ENCODE measurements at places on chromosomes 4 and X. TPM values are rescaled to one million over a fixed set of nuclear protein-coding genes. Genes with fewer than 3 reads are reported as not detected.
A peak's percentile ranks its signal among the peaks of the same experiment; 100 is the strongest.

The SPIN3 gene
- 14.5 TPM for total RNA-seq

The GLUD2 gene
- 6.4 TPM for total RNA-seq

GRCh38 chrX:15983034-15983433 lies 128.4 kb upstream of the AP1S2 start:
- no peaks in the 10 kb centered on the region for H3K4me1 ChIP-seq
- no peak overlapping the region for H3K4me3 ChIP-seq
- H3K36me3 ChIP-seq = no peaks in the 10 kb centered on the region
- peaks cover 12% of the 10 kb centered on the region for H3K27me3 ChIP-seq
- no peak for DNase-seq

The CCKAR gene
- total RNA-seq = not detected

DNA sequence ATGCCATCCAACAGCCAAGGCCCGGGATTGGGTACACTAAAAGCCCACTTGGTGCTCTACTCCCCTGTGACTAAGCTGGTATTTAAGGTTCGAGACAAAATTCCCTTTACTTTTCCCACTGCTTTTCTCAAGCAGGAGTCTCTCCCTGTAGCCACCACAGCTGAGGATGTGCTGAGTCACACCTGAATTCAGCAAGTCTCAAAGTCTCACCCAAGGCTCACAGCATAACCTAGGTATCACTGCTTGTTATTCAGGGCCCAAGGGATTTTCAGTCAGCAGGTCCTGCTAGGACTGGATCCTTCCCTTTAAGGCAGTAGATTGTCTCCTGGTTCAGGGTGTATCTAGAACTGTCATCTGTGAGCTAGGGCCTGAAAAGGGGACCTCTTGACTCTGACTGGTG lies 39.2 kb downstream of the FMR1NB start:
- H3K4me1 ChIP-seq = no peaks in the 10 kb centered on the region
- H3K27ac ChIP-seq = no peak overlapping the region
- no peak for DNase-seq
- H3K27me3 ChIP-seq = no peaks in the 10 kb centered on the region

DNA sequence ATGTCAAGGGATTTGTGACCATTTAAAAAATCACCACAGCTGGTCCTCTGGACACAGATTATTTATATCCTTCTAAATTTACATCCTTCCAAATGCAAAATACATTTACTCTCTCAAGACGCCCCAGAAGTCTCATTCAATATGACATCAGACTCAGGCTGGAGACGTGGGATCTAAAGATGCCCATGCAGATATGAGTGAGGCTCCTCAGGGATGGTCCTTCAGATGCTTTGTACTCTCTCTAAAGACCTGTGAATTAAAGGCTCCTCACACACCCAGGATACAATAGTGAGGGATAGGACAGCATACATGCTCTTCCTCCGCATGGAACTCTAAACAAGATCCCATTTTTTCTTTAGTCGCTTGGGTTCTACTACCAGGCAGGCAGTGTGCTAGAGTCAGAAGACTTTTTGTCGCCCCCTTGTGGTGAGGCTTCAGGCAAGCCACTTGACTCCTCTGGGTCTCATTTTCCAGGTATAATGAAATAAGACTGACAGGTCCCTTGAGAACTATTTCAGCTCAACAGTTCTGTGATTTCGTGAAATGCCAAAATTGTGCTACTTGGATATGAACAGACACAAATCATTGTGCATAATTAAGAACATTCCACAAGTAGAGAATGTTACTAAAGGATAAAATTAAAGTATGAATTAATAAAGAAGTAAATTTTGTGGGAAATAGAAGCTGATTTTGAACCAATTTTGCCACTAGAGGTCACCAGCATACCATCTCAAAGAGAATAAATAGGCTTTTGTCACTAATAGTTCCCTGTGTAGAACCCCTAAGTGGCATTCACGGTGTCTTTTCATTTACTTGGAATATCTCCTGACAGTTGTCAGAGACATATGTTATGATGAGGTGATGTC lies 13.7 kb upstream of the SCOC start:
- no peaks in the 10 kb centered on the region for H3K27me3 ChIP-seq
- no peak overlapping the region for H3K4me3 ChIP-seq
- peak; percentile 69 for DNase-seq
- H3K4me1 ChIP-seq = no peaks in the 10 kb centered on the region
- no peak overlapping the region for H3K27ac ChIP-seq
- H3K36me3 ChIP-seq = no peaks in the 10 kb centered on the region

GRCh38 chr4:55793479-55793878 lies 26.1 kb upstream of the EXOC1L start:
- peaks cover 24% of the 10 kb centered on the region for H3K27me3 ChIP-seq
- H3K36me3 ChIP-seq = no peaks in the 10 kb centered on the region
- H3K4me3 ChIP-seq = no peak overlapping the region
- no peak overlapping the region for H3K27ac ChIP-seq

The PPM1K gene
- 23.8 TPM for total RNA-seq

DNA sequence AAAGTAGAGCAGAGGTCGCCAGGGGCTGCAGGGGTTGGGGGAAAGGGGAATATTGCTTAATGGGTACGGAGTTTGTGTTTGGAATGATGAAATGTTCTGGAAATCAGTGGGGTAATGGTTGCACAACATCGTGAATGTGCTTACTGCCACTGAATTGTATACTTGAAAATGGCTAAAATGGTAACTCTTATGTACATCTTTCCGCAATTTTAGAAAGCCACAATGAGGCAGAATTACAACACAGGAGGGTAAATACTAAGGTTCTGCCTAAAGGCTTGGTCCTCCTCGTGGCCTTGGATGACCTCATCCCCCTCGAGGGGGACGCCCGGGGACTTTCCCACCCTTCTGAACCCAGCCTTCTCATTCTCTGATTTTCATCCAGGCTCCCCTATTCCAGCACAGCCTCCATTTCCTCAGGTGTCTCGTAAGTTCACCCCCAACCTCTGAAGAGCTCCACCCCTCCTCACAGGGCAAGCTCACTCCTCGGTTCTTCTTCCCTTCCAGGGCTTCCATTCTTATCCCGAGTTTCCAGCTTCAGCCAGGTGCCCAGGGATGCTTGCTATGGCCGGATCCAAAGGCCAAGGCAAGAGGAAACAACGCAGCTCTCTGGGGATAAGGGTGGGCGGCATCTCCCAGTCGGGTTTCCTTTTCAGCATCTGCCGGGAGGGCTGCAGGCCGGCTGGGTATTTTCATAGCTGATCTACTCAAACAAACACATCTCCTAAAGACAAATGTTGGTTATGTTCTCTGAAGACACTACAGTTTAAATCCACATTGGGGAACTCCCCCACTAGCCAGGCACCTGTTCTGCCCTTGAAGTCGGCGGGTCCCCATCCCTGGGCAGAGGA lies 71.3 kb upstream of the ACSL1 start:
- peak; percentile 26 for DNase-seq
- no peaks in the 10 kb centered on the region for H3K36me3 ChIP-seq
- H3K4me3 ChIP-seq = no peak overlapping the region
- H3K27ac ChIP-seq = no peak overlapping the region

DNA sequence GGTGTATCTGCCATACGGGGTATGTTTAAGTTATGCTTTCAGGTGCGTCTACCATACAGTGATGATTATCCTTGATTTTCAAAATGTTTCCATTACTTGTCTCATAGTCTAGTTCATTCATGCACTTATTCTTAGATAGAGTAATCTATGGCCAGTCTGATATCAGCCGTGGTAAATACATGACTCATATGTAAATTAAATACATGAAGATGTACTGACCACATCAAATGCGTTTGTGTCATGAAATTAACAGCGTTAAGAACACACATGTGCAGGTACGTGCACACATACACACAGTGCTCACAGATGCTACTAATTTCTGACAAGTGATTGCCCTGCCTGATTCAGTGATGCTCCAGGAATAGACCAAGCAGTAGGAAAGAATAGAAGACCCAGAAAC lies 75.2 kb upstream of the EXOC1L start:
- H3K4me1 ChIP-seq = no peaks in the 10 kb centered on the region
- DNase-seq = no peak
- no peaks in the 10 kb centered on the region for H3K36me3 ChIP-seq

The TBX22 gene
- not detected for total RNA-seq

GRCh38 chr4:791252-791897 lies 34.6 kb downstream of the CPLX1 start:
- no peak overlapping the region for H3K27ac ChIP-seq
- no peaks in the 10 kb centered on the region for H3K27me3 ChIP-seq
- no peak for DNase-seq
- no peaks in the 10 kb centered on the region for H3K36me3 ChIP-seq

The UGT2B11 gene
- total RNA-seq = 0.14 TPM

- H3K27ac ChIP-seq = no peak overlapping the region
- no peak overlapping the region for H3K4me3 ChIP-seq
- H3K27me3 ChIP-seq = peaks cover 30% of the 10 kb centered on the region
- H3K4me1 ChIP-seq = peaks cover 16% of the 10 kb centered on the region
These were observed 3.5 kb downstream of the FAT1 start for GRCh38 chr4:186719925-186720694.

DNA sequence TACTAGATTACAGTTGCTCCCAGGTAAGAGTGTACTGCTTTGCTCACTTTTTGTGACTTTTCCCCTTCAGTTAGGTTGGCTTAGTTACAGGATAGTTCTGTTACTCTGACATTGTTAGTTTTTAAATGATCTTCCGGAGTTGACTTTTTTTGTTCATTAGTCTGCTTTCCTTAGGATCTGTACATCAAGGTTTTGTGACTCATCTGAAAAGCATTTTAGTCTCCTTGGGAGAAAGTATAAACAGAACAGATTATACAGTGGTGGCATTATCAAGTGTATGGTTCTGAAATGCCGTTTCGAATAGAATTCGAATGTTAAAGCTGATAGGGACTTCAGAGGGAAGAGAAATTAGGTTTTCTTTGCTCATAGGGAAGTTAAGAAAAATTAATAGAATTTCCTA lies 63.3 kb downstream of the USP9X start:
- no peaks in the 10 kb centered on the region for H3K27me3 ChIP-seq
- no peaks in the 10 kb centered on the region for H3K36me3 ChIP-seq
- DNase-seq = no peak
- no peak overlapping the region for H3K4me3 ChIP-seq
- H3K27ac ChIP-seq = peak overlapping the region; percentile 32
